NCI-H1092 (cell line): ENCODE measurements at places on chromosomes 13 and 19.

GRCh38 chr13:46679369-46680120, 117.4 kb downstream of the ESD start:
- DNase-seq: no peak

GRCh38 chr13:73230716-73231115, 171.9 kb downstream of the KLF5 start:
- no peak for DNase-seq

GRCh38 chr13:111161601-111162600, 46.8 kb downstream of the ARHGEF7 start:
- no peak for DNase-seq

- no peak for DNase-seq
Observed at GRCh38 chr19:40499320-40499719, 32.5 kb downstream of the SPTBN4 start.

- DNase-seq: no peak
Observed at GRCh38 chr19:8578642-8579265, 1.5 kb upstream of the MYO1F start.
